Right ventricle myocardium inferior (tissue), 1 donor: ENCODE measurements at places on chromosomes 13 and 19.

DNA sequence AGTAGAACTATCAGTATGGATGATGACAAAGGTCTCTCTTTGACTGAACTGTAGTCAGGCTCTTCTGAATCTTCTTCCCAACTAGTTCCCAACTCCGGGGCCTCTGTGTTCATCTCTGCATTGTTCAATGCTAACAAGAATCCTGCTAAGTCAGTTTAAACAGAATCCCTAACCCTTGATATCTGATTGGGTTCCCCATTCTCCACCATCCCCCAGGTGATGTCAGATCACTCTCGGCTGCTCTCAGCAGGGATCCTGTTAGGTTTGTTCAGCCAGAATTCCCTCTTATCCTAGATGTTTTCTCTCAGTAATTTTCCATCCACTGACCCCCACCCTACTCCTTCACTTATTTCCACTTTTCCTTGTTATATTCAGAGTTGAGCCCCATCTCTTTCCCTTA is 223.6 kb downstream of the RGCC start:
- DNase-seq = no peak

- no peak for DNase-seq
Observed at GRCh38 chr13:73421310-73421912, 362.6 kb downstream of the KLF5 start.

DNA sequence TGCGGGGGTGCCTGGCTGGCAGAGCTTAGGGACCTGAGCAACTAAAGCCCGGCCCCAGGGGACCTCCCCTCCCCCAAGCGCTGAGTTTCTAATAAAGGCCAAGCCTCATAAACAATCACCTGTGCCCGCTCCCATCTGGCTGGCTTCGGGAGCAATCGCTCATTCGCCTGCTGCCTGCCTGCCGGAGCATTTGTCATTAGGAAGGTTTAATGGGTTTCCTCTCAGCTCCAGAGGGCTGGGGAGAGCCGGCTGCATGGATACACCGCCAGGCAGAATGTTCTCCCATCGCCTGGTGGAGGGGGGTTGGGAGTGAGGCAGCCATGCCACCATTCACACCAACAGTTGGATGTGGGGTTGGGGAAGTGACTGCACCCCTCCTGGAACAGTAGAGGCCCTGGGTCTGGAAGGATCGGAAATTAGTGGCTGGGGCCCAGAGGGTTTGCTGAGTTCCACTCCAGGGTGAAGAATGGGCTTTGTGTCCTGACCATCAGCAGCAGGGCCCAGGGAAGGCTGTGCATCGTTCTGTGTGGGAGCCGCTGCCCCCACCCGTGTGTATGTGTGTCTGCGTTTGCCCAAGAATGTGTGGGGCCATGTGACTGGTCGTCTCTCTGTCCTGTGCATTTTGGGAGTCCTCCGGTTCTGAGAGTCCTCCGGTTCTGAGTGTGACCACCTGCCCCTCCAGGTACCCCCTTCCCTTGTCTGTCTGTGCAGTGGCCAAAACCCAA is 15.3 kb downstream of the PIN1 start:
- no peak for DNase-seq

DNA sequence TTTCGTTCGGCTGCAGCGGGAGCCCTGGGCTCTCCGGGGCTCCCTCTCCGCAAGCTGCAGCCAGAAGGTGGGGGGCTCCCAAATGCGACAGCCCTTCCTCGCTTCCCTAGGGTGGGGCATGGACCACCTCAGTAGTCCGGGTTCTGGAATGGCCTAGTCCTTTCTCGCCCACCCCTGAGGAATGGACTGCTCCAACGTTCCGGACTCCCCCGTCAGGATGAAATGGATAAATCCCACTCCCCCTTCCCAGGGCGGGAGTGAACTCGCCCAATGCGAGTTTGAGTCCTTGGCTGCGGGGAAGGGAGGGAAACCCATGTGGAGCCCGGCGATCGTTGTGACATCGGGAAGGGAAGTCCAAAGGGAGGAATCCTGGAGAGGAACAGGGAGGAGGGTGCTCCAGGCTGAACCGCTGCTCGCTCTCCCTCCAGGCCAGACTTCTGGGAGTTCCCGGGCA is 5.5 kb downstream of the HRC start:
- peak; percentile 72 for DNase-seq
